ENCODE measurements at places on chromosomes 6 and 20. TPM values are rescaled to one million over a fixed set of nuclear protein-coding genes. Genes with fewer than 3 reads are reported as not detected.

Gene PANK2
- 63.3 TPM for total RNA-seq

Gene PNISR
- total RNA-seq = 73.7 TPM

Gene LY6G6D
- not detected for total RNA-seq

Gene PTCRA
- total RNA-seq = not detected

Gene GTSF1L
- not detected for total RNA-seq

Gene GGTLC1
- total RNA-seq = not detected

Gene CRISP3
- not detected for total RNA-seq

Gene HFE
- 6.2 TPM for total RNA-seq

Gene TOP1
- 21.3 TPM for total RNA-seq

Gene CLDN20
- not detected for total RNA-seq

Gene ATP6V1G2
- total RNA-seq = 0.51 TPM

Gene ZNF512B
- 10.0 TPM for total RNA-seq

Gene LRP11
- total RNA-seq = 37.6 TPM

Gene LTA
- total RNA-seq = not detected

Gene KIF25
- total RNA-seq = not detected

Gene MUCL3
- total RNA-seq = not detected

Gene HMGN3
- 69.3 TPM for total RNA-seq

Gene HCK
- total RNA-seq = not detected

Gene GJA10
- total RNA-seq = not detected

Gene CCDC28A
- total RNA-seq = 23.7 TPM

Gene MYL9
- 3.7 TPM for total RNA-seq

Gene IMPG1
- not detected for total RNA-seq

Gene EMILIN3
- total RNA-seq = 0.09 TPM

Gene CGAS
- 8.7 TPM for total RNA-seq

Gene ABHD16B
- total RNA-seq = not detected

Gene MYLK4
- total RNA-seq = 0.51 TPM

Gene AMD1
- total RNA-seq = 64.0 TPM

Gene HMGN4
- total RNA-seq = 60.4 TPM

Gene TSPO2
- not detected for total RNA-seq

Gene GLYATL3
- total RNA-seq = not detected

Gene ULBP1
- 0.23 TPM for total RNA-seq

Gene SYNJ2
- total RNA-seq = 34.7 TPM

Gene SLC18B1
- total RNA-seq = 11.2 TPM

Gene MCHR2
- total RNA-seq = not detected

Gene POPDC3
- total RNA-seq = not detected

Gene TDRD6
- 0.05 TPM for total RNA-seq

Gene PNPLA1
- not detected for total RNA-seq

Gene PAX1
- not detected for total RNA-seq

Gene CALHM5
- 3.4 TPM for total RNA-seq

Gene RHAG
- not detected for total RNA-seq

Gene UBE2C
- total RNA-seq = 30.2 TPM

Gene GNAS-AS1
- total RNA-seq = not detected

Gene OR12D3
- not detected for total RNA-seq

Gene TMEM170B
- total RNA-seq = 2.4 TPM

Gene HBS1L
- 106 TPM for total RNA-seq

Gene BTNL2
- total RNA-seq = not detected

Gene PRDM1
- total RNA-seq = 9.5 TPM

Gene MRAP2
- 3.1 TPM for total RNA-seq

Gene YWHAB
- total RNA-seq = 137 TPM

Gene SAPCD1
- total RNA-seq = 2.4 TPM

Gene WFDC11
- total RNA-seq = not detected
